Activated T-helper 1 cell treated with Interleukin-2 at 50 U/mL for 16 hours (primary cell): ENCODE measurements at places on chromosomes 3 and 15.

- DNase-seq: no peak
These were observed 240.1 kb upstream of the ZPLD1 start for GRCh38 chr3:102194760-102195159.

DNA sequence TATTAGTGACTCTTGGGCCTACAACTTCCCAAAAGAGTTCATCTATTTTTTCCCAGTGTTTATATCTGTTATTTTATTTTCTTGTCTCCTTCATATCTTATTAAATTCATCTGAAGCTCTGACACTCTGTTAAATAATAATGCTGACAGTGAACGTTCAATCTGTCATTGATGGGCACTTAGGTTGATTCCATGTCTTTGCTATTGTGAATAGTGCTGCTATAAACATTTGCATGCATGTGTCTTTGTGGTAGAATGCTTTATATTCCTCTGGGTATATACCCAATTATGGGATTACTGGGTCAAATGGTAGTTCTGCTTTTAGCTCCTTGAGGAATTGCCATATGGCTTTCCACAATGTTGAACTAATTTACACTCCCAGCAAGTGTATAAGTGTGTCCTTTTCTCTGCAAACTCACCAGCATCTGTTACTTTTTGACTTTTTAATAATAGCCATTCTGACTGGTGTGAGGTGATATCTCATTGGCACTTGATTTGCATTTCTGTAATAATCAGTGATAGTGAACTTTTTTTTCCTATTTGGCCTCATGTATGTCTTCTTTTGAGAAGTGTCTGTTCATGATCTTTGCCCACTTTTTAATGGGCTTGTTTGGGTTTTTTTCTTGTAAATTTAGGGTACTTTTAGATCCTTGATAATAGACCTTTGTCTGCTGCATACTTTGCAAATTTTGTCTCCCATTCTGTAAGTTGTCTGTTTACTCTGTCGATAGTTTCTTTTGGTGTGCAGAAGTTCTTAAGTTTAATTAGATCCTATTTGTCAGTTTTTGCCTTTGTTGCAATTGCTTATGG, 122.5 kb downstream of the LEKR1 start:
- DNase-seq: no peak

DNA sequence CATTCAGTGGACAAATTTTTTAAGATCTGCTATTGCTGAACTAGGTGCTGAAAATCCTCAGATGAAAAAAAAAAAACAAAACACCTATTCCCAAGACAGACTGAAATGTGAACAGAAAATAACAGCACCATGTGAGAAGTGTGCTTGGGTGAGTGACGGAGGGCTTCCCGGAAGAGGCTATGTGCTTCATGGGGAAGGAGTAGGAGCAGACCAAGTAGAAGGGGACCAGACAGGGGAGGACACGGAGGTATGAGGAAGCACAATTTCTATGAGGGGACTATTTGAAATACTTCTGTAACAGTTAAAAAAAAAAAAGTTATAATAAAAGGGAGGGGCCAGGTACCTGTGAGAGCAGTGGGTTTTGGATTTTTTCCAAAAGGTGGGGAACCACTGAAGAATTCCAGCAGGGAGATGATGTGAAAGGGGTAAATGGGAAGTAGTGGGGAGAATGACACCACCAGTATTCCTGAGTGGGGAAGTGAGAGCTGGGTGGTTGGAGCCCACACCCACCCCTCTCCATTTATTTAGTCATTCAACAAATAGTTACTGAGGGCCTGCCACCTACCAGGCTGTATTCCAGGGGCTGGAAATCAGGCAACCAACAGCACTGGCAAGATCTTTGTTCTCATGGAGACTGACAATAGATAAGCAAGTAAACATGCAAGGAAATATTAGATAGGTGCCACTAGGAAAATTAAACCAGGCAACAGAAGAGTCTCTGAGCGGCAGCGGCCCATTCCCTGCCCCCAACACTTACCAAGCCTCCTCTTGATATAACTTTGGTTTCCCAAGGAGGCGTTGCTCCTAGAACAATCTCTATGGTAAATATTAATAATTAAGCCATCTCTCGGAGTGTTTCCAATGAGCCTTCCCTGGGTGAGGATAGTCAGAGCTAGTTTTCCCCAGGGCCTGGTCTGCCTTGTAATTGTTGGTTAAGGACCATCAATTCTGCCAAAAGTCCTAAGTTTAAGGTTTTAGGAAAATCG, 3.8 kb upstream of the USP3 start:
- DNase-seq: no peak

GRCh38 chr3:150210461-150211110, 197.5 kb upstream of the TSC22D2 start:
- no peak for DNase-seq

DNA sequence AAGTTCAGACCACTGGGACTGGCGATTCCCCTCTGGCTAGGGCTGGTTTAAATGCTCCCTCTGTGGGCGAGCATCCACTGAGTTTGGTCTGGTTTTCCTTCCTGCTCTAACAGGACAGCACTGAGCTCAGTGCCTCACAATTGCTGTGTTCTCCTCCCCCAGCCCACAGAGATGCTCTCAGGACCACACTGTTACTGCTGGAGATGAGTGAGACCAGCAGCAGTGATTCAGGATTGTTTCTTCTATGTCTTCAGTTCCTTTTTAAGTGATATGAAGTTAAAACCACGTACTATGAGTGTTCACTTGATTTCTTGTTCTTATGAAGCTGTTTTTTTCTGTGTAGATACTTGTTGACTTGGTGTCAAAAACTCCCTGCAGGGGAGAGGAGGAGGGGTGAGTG, 180.4 kb upstream of the COL8A1 start:
- DNase-seq: no peak

- DNase-seq: no peak
These were observed 6.2 kb downstream of the FRMD4B start for GRCh38 chr3:69379661-69380060.

DNA sequence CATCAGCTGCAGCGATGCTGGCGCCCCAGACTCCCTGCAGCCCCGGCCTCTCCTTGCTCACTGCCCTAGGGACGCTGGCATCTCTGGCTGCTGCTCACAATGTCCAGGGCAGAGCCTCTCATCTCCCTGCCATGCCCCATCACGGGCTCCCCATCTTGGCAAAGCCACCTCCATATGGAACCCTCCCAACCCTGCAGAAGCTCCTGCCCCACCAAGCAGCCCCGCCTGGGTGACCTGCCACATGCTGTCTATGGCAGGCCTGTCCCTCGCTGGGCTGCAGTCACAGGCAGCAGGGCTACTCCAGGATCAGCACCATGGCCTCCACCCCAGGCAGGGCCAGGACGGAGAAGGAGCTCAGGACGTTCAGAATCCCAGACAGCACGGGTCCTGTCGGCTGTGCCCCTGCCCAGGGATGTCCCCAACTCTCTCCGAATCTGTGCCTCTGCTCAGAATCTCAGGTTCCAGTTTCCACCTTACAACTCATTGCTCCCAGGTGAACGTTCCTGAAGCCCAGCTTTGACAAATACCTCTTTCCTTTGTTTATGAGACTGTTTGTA, 58.4 kb downstream of the PLXNA1 start:
- DNase-seq: no peak

- DNase-seq: no peak
These were observed 189.8 kb downstream of the NTRK3 start for GRCh38 chr15:88066636-88067330.

- DNase-seq: no peak
These were observed 85.5 kb upstream of the LRTM1 start for GRCh38 chr3:55013145-55013925.

GRCh38 chr3:53422954-53423698, 71.3 kb upstream of the CACNA1D start:
- no peak for DNase-seq

DNA sequence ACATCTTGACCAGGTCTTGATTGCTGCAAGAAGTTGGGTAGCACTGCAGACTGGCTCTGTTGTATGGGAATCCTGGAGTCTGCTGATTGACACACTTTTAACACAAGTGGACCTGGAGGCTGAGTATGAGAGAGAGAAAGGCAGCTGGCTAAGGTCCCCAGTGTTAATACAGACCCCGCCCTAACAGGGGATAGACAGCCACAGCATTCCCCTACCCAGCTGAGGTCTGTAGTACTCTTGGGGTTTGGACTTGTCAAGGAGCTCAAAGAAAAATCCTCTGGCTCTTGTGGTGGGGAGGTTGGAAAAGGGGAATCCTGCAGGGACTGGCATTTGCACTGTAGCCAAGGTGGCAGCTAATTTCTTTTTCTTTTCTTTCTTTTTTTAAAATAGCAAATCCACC, 192.7 kb downstream of the ZNF621 start:
- DNase-seq: no peak

DNA sequence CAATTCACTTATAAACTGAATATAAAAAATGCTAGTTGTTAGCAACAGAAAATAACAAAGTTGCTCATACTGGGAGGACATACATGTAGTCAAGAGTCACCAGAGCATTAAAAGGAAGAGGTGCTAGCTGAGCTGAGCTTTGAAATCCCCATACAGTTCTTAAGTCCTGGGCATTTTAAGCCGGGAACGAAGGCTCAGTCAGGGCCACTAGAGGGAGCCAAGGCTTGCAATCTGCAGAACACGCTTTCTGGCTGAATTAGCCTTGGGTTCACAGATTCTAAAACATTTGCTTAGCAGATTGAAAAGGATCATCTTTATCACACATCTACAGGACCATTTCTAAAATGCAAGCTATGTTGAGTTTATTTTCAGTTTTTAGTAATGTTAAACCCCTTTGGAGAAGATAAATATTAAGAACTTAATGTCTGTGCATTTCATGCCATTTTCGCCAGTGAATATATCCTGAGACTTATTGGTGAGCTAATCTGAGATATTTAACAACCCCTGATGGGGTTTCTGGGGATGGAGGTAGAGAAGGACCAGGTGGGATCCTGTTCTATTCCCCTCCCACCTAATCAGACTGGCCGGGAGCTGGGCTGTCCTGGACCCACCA, 26.3 kb upstream of the MNS1 start:
- no peak for DNase-seq

- no peak for DNase-seq
These were observed 23.8 kb downstream of the RLBP1 start for GRCh38 chr15:89197503-89197971.

DNA sequence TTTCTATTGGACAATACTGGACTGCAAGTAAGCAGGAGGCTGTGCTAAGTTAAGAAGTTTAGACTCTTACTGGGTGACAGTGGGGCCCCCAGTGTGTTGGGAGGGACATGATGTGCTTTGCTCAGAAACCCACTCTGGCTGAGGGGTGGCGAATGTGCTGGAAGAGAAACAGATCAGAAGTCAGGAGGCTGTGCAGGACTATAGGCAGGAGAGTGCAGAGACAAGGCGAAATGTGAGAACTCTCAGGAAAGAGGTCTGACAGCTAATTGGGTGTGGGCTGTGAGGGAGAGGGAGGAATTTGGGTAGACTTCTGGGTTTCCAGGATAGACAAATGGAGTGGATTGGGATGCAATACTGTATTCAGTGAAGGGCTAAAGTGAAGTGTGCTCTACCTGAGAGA, 12.0 kb downstream of the SLC24A1 start:
- no peak for DNase-seq

- DNase-seq: no peak
These were observed 75.0 kb upstream of the RNU6-1 start for GRCh38 chr15:67914537-67915460.

GRCh38 chr3:4052706-4053105, 250.5 kb upstream of the SETMAR start:
- DNase-seq: no peak
